Osteocyte (in vitro differentiated cells): ENCODE measurements at places on chromosomes 4 and X.

GRCh38 chr4:73985528-73985852, 2.5 kb downstream of the PPBP start:
- DNase-seq: no peak

GRCh38 chrX:41471786-41472185, 24.6 kb downstream of the NYX start:
- DNase-seq: no peak

DNA sequence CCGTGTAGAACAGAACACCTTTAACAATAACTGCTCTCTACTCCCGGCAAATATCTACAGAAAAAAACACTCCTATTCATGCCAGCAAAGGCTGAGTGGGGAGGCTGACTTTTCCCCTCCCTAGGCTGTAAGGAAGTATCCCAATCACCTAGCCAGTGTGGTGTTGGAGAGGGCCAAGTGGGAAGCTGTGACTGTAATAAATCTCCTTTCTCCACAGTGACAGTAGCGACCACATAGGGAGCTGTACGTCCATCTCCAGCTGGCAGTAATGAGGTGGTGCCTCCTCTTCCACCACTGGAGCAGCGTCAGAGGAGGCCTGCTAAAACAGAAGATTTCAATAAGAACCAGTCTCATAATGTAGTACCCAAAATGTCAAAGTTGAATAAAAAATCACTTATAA, 47.9 kb upstream of the PLAC1 start:
- DNase-seq: no peak

DNA sequence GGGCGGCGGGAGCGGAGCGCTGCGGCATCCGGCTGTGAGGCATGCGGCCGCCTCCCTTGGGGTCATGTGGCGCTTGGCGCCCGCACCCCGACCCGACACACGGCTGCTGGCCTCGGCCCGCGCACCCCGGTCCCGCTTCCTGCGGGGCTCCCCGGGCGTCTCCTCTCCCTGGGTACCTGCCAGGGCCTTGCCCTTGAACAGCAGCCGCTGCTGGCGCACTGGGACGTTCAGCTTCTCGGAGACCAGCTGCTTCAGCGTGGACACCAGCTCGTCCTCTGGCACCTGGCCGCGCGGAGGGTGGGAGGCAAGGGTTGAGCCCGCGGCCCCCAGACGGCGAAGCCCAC, 391 bp downstream of the UBL4A start:
- DNase-seq: peak; percentile 83

- no peak for DNase-seq
Observed at GRCh38 chrX:149365061-149365460, 140.0 kb downstream of the IDS start.

DNA sequence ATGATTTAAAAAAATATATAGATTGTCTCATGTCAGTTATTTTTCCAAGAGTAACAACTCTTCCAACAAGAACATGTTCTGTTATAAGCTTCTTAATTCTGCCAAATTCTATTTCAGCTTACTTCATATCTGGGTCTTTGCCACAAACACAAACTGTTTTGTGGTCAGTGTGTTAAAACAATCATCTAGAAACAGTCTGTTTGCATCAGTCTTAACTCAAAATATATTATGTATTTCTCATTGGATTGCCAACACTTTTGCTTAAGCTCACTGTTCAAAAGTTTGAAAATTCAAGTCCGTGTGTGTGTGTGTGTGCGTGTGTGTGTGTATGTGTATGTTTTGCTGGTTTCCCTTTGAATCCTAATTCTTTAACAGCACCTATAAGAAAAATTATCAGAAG, 752.3 kb upstream of the NDST4 start:
- no peak for DNase-seq

DNA sequence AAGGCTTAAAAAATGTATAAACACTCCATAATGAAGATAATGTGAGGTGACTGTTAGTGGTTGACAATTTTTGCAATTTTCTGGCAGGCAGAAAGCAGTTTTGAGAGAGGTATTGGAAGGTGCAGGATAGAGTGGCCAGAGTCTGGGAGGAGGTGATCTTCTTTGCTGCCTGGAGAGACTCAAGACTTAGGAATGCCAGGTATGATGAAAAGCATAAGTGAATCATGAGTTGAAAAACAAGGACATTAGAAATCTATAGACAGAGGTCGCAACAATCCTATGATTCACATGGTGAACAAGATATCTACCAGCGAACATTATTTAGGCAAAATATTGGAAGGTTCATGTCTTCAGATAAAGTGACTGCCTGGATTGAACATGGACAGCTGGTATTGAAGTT, 118.5 kb downstream of the CFAP299 start:
- no peak for DNase-seq

DNA sequence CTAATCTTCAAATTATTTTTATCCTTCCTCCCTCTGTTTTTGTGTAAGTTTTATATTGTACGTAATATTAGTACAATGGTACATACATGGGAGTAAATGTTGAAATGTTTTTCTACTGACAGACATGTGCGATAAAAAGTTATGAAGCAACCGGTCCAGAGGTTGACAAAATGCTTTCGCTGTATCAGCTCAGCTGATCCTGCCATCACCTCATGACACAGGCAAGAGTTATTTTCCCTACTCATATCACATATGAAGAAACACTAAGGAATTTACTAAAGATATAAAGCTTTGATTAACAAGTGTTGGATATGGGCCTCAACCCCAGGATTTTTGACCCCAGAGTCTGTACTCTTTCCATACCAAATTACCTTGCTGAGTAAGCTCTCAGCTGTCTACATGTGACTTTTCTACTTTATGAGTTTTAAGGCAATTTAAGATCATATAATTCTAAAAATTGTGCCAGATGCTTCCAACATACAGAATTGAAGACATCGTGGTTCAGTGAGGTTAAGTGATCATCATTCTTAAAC, 50.0 kb downstream of the CLCN5 start:
- DNase-seq: no peak

DNA sequence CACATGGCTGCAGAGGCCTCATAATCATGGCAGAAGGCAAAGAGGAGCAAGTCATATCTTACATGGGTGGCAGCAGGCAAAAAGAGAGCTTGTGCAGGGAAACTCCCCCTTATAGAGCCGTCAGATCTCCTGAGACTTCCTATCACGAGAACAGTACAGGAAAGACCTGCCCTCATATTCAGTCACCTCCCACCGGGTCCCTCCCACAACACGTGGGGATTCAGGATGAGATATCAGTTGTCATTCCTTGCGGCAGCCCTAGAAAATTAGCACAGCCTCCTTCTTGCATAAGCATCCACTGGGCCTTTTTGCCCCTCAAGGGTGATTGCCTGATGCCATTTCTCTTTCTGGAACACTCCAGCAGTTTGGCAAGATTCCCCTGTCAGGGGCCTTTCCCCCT, 61.7 kb upstream of the STX18 start:
- no peak for DNase-seq

- no peak for DNase-seq
Observed at GRCh38 chr4:29213020-29213419, 1507.1 kb upstream of the PCDH7 start.

GRCh38 chr4:97587912-97588311, 555.4 kb downstream of the STPG2 start:
- DNase-seq: no peak

- no peak for DNase-seq
Observed at GRCh38 chr4:7725951-7726350, 213.7 kb downstream of the AFAP1 start.

DNA sequence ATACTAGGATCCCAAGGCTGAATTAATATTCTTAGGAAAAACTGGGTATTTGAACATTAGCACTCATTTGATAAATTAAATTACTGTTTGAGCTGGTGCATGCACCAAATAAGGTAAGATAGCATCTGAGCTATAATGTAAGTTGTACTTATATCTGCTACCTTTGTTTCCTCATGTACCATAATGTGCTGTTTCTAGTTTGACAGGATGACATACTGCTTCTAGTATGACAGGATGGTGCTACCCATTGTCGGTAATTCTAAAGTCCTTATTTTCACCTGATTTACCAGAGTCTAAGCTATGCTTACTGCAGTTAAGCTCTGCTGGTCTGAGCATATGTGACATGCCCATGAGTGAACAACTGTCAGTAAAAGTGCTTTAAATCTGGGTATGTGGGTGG, 1017.5 kb upstream of the IGFBP7 start:
- no peak for DNase-seq

DNA sequence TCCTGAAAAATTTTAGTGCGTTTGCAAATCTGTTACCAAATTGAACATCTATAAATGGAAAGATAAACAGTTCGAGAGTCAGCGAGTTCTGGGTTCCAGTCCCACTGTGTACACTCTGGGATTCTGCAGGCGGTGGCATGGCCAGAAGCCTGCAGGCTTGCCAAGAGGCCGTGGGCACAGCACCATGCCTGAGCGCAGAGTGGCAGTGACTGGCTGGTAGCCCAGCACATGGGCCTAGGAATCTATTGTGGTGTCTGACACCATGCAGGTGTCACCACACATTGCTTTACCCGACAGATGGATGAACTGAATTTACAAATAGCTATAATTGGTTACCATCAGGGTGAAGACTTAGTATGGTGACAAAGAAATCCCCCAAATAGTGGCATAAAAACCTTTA, 71.7 kb upstream of the TLR3 start:
- no peak for DNase-seq

- no peak for DNase-seq
Observed at GRCh38 chr4:118711052-118711451, 25.9 kb downstream of the METTL14 start.

- DNase-seq: no peak
Observed at GRCh38 chr4:82517043-82517442, 44.7 kb downstream of the TMEM150C start.

DNA sequence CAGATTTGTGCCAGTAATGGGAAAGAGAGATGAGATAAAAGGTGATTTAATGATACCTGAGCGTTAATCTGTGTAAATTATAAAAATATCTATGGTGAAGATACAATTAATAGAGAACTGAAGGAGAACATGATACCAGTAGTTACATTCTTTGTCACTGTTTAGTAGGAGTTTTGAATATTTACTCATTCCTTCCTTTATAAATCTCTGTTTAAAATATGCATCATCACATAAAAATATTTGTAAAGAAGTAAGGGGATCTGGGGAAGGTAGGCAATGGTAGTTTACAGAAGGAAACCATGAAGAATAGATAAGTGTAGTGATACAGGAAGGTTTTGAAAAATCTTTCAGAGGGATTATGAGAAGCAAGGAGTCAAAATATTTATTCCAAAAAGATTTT, 190.6 kb upstream of the PCDH18 start:
- DNase-seq: no peak

DNA sequence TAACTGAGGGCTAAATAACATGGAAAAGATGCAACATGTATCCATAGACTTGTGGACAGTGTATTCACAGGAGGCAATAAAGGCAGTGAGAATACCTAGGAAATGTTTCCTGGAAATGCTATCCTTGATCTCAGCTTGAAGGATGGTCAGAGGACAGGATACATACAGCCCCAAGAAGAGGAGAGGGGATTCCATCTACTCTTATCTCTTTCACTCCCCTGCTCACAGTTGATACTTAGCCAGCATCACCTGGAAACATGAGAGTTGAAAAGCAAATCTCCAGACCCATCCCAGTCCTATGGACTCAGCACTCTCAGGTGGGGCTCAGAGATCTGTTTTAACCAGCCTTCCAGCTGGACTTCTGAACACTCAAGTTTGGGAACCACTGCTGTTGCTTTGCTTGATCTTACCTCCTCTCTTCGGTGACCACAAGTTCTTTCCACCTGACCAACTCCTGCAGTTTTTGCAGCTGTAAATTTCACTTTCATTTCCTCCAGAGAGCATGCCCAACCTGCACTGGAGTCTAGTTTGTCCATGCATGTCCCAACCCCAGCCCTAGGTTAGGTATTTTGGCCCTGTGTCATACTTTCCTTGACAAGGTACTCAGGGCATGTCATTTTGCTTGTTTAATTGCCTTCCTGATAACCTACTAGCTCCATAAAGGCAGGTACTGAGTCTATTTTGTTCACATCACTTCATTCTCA, 10.4 kb downstream of the RELL1 start:
- no peak for DNase-seq

GRCh38 chr4:152090543-152090942, 329.7 kb upstream of the GATB start:
- no peak for DNase-seq

GRCh38 chr4:155371432-155372043, 5.2 kb downstream of the MAP9 start:
- no peak for DNase-seq

DNA sequence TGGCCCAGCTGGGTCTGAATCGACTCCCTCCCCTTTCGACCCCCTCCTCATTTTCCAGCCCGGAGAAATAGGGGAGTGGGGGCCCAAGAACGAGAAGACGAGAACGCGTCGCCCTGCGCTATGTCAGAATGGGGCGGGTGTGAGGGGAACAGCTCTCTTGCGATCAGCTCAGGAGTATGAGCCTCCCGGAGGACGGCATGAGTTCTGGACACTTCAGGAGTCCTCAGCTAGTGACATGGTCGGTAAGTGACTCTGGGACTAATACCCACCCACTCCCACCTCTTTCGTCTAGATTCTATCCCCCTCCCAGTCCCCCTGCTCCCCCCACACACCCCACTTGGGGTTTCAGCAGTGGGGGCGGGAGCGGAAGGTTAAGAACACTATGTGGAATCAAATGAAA, 944 bp downstream of the KLF8 start:
- DNase-seq: no peak

- no peak for DNase-seq
Observed at GRCh38 chrX:122512561-122513072, 671.5 kb upstream of the GRIA3 start.

DNA sequence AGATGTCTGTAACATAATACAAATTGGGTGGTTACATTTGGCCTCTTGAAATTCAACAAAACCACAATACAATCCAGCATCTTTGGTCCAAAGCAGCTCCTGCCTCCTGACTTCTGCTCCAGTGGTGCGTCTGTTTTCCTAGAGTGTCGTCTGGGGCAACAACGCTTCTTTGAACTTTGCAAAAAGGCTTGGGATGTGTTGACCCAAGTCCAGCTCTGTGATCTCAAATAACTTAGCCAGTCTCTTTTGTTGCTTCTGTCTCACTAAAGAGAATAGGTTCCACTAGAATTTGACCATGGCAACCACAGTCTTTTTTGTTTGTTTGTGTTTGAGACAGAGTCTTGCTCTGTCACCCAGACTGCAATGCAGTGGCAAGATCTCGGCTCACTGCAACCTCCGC, 324.0 kb downstream of the DHRSX start:
- no peak for DNase-seq

DNA sequence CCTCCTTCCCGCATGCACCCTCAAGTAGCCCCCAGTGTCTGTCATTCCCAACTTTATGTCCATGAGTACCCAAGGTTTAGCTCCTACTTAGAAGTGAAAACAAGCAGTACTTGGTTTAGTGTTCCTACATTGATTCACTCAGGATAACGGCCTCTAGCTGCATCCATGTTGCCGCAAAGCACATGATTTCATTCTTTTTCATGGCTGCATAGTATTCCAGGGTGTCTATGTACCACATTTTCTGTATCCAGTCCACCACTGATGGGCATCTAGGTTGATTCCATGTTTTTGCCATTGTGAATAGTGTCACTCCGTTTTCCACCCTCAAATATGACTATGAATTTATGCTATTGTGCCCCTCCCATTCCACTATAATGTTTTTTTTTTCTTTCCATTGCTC, 130.5 kb upstream of the MXRA5 start:
- no peak for DNase-seq

GRCh38 chr4:76744241-76744921, 153.6 kb downstream of the SOWAHB start:
- DNase-seq: no peak
